NCI-H187 treated with DMSO at 0.1 percent for 48 hours (cell line): ENCODE measurements at places on chromosomes 12 and 14.

DNA sequence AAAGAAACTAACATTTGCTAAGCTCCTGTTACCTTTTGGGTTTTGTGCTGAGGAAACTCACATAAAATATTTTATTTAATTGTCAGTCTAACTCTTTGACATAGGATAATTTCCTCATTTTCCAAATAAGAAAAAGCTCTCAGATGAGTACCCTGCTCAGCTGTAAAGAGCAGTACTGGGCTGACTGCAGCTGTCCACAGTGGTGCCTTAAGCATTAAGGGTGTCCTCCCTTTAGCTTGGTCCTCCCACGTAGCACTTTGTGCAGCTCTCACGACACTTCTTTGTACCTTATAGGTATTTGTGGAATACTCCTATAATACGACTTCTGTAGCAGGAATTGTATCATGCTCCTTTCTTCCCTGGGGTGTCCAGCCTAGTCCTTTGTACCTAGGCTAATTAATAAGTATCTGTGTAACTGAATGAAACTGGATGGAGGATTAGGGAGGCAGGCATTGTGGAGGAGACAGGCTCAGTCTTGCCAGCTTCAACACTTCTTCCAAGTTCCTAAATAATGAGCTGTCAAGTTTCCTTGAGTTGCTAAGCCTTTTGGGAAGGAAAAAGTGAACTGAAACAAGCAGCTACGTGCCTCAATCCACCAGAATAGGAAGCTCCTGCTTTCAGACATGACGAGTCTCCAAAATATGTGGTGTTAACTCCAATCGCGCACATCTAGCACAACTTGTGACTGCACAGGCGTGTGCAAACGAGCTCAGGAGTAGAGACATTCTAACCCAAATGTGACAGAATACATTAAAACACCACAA is 123.0 kb downstream of the SLC38A4 start:
- DNase-seq = no peak

DNA sequence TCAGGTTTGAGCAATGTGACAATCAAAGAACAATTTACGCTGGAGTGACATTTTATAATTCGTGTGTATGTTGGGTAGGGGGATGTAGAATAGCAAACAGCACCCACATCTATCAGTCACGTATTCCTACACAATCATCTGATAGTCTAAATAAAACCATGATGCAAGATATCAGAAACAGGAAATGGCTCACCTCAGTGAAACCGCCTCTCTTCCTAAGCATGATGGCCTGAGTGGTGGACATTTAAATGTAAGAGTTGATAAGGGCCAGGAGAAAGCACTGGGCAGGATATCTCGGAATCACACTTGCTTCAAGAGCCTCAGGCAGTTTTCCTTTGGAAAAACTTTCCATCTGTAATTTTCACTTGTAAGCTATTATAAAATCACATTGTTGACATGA is 128.2 kb downstream of the GRIP1 start:
- DNase-seq = no peak

- no peak for DNase-seq
Observed at GRCh38 chr12:211142-211465, 2.9 kb downstream of the SLC6A12 start.

- DNase-seq = no peak
Observed at GRCh38 chr14:37153005-37153404, 19.4 kb downstream of the SLC25A21 start.

DNA sequence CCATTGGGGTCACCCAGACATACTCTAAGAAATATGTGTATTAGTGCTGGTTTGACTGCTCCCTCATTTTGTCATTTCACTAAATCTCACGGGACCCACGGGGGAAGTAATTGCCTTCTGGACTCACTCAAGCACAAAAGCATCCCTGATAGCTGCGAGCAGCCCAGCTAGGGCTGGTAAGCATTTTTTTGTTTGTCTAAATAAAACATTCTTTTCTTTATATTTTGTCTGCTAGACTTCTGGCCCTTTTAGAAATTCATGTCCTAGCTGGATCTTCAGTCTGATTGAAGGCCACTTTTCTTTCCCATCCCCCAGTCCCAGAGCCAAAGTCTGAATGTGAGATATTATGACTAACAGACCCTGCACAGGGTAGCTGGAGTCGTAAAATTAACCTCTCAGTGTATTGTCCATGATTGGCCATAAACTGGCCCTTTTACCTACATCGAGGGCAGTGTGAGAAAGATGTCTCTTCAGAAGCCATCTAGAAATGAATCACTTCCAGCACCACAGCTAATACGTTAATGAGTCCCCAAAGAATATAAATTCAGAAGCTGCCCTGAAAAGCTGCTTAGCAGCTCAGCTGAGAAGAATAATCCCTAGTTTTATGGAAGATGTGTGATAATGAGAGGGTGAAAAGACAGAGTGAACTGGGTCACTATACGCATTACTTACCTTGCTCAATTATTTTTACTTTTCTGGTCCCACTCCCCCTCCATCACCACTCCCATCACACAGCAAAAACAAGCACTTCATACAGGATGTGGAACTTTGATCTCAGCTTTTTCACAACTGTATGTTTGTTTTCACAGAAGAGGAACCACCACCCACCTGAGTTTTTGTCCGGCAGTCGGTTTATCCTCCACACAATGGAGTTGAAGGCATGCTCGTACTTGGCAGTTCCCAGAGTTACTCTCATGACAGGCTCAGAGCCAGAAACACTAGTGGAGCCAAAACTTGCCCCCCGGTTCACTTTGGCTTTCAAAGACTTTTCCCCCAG is 55.6 kb upstream of the GTF2A1 start:
- no peak for DNase-seq

DNA sequence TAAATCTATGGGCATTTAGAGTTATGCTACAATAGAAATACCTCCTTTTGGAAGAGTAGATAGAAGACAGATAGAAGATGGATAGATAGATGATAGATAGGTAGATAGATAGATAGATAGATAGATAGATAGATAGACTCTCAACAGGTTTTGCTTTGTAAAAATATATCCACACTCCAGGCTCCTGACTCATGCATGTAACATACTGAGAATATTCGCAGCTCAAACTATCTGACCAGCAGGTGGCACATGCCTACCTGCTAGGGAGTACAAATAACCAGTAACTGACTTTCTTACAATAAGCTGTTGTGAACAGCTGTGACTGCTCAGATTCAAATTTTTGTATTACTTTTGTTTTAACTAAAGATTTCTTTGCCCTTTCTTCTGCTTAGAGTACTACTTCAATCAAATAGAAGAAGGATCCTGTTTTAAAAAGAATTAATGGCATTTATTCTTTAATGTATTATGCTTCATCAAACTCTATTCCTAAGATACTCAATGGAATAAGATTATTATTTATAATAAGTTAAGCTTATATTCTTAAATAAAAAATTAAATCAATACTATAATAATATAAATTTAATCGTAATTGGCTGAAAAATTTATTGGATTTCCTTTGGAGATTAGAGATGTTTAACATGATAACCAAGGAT is 15.8 kb upstream of the CPNE8 start:
- DNase-seq = no peak

GRCh38 chr12:77577791-77578190 is 252.9 kb upstream of the NAV3 start:
- DNase-seq = no peak

DNA sequence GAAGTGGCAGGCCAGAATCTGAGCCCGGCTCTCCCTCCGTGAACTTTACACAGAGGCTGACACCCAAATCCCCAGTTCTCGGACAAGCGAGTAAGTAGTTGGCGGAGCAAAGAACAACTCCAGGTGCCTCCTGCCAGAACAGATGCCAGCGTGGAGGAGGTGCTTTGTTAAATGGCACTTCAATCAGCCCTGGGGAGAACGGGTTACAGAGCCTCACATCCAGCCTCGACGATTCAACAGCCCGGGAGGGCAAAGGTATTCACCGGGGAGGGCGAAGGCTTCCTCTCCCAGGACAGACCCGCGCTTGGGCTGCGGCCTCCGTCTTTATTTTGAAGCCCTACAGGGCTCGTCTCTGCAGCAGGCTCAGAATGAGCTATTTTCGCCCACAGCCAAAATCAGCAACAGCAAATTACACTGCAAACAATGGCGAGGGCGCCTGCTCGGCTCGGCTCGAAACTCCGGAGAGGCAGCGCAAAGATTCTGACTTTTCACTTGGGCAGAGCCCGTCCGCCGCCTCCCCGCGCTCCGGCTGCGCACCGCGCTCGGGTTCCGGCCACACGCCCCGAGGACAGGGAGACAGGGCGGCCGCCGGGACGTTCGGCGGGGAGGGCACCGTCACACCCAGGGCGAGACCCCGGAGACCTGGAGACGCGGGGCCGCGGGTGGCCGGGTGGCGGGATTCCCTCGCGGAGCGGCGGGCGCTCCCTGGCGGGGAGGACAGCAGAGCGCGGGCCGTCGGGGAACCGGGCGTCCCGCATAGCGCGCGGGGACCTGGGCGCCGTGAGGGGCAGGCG is 811 bp downstream of the TMCC3 start:
- DNase-seq = no peak

DNA sequence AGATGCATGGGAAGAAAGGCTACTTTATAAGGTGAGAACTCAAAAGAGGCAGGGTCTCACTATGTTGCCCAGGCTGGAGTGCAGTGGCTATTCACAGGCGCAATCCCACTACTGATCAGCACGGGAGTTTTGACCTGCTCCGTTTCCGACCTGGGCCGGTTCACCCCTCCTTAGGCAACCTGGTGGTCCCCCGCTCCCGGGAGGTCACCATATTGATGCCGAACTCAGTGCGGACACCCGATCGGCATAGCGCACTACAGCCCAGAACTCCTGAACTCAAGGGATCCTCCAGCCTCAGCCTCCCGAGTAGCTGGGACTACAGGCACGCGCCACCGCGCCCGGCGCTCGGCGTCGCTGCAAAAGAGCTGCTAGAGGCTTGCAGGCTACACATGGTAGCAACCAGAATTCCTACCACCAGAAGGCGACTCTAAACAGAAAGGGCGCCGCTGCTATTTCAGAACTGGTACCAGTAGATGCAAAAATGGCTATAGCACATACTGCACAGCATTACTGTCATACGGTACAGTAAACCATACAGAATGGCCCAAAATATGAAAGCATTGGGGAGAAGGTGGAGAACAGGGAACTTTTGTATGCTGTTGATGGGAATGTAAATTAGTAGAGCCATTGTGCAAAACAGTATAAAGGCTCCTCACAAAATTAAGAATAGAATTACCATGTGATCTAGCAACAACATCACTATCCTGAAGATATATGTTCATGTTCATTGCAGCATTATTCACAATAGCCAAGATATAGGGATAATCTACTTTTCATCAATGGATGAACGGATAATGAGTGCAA is 1.2 kb upstream of the NEMF start:
- DNase-seq = peak; percentile 70
